Natural killer cell (primary cell): ENCODE measurements at places on chromosomes 5 and 9. TPM values are rescaled to one million over a fixed set of nuclear protein-coding genes. Genes with fewer than 3 reads are reported as not detected.

DNA sequence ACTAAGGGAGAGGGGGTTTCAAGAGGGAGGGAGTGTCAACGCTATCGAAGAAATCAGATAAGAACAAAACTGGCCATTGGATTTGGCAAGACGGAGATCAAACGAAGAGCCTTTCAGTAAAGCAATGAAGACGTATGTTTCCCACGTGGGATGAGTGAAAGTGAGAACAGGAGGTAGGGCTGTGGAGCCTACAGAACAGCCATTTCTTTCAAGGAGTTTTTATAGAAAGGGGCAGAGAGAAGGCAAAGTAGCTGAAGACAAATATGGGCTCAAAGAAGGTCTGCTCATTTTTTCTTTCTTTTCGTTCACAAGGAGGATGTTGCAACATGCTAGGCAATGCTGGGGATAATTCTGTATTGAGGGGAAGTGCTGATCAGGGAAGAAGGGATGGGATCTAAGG, 98.3 kb downstream of the SUSD1 start:
- DNase-seq = no peak

ZNF474 gene
- total RNA-seq = not detected

SHOC1 gene
- not detected for total RNA-seq

IL5 gene
- total RNA-seq = not detected

DNA sequence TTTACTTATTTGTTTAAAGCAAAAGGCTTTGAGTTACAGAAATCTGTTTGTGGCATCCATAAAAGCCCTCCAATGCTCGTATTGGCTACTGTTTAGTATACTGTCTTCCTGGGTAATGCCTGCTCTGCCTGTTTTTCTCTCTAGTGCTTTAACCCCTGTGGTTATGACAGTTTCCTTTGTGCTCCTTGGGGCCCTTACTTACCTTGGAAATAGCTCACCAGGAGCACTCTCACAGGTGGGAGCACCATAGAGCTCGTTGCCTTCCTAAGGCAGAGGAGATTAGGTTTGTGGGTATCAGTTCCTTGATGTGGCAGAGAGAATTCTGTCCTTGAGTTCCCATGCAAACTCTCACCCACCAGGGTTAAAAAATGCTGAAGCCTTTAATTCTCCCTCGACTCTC, 242.8 kb downstream of the CDH18 start:
- no peak for DNase-seq

CCNO gene
- total RNA-seq = not detected

CHSY3 gene
- total RNA-seq = 2.3 TPM

- no peak for DNase-seq
Measured at GRCh38 chr9:27591093-27591492, 17.8 kb upstream of the C9orf72 start.

PAEP gene
- total RNA-seq = not detected

DNA sequence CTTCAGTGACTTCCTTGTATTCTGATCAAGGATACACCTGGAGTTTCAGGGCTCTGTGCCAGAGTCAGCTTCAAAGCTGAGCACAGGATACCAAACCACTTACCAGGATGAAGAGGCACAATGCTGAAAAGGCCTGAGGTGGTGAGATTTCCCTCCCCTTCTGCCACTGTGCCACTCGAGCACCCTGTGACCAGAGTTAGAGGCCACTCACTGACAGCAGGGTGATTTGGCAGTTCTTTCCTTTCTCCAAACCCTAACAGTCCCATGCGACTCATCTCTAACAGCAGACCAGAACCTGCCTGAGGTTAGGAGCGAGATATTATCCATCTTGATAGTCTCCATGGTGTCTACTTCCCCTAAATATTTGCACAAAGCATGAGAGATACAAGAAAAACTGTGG, 1.8 kb downstream of the PLGRKT start:
- no peak for DNase-seq

CATSPER3 gene
- total RNA-seq = 0.31 TPM

ARID3C gene
- total RNA-seq = 0.24 TPM

CD72 gene
- total RNA-seq = 27.0 TPM

DNA sequence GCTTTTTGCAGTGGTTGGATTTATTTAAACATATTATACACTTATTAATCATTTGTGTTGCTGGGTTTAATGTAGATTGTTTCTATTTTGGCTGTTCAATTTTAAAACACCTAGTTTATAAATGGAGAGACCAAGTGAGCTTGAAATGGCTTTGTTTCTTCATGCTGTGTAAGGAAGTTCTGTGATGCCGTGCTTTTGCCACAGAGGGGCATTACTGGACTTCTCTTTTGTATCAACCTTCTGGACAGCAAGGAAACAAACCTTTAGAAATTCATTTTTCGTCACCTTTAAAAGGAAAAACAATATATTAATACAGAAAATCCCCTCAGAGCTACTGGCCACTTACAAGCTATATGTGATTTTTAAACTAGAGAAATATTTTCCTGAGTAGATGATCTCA, 81.9 kb downstream of the DMRTA1 start:
- DNase-seq = no peak

DNA sequence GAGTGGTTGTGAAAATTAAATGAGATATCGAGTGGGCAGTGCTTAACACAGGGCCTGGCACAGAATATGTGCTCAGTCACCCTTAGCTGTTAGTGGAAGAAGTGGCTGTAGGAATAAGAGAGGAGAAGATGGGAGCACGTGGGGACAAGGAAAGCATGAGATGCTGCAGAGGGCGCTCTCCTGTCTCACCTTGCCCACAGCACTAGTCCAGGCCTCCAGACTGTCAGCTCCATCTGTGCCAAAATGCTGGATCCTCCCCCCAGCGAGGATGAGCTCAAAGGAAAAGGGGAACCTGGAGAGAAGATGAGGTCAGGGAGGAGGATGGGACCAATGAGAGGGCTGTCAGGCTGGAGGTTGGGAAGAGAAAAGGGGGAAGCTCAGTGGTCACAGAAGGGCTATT, 12.5 kb downstream of the ARAP3 start:
- DNase-seq = no peak

NPR3 gene
- total RNA-seq = not detected

DNA sequence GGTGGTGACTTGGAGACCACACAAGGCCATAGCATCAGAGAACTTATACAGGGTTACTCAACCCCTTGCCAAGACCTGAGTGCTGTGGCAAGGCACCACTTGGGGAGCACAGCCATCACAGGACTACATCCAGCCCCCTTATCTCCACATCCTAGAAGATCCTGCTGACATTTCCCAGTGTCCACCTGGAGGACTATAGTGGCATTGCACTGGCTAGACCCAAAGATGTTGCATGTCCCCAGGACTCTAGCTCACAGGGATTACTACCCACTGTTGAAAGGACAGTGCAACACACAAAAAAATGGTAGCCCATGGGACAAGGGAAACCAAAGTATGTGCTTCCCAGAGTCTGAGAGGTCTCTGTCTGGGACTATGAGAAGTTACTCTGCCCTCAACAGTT, 411.1 kb upstream of the NUDT12 start:
- DNase-seq = no peak

FOXD4L4 gene
- total RNA-seq = not detected

DNA sequence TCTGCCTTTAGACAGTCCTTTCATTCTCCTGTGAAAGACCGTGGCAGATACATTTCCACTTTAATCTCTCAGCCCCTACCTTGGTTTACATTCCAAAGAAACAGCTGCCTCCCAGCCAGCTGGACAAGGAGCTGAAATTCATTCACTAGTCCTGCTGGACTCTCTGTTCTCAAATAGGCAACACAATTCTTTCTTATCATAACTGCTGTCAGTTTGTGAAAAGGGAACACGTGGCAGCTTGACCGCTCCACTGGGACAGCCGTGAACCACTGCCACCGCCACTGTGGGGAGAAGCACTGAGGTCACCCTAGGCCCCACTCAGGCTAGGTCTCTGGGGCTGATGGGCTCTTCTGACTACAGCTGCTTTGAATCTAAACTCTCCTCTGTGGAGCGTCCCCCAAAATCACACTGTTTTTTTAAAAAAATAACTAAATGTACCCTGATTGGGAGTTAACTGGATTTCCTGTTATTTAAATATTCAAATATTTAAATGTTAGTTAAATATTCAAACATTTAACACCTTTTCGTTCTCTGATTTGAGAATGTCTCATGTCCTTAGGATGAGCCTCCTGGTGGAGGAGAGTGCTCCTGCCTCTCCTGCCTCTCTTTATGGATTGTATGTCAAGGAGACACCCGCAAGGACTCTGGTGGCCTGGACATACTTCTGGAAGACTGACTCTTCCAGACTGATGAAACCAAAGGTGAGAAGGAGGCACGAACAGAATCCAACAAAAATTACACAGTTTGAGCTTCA, 120.1 kb downstream of the BOD1 start:
- DNase-seq = no peak

GZMA gene
- total RNA-seq = 530 TPM

CD14 gene
- 1.4 TPM for total RNA-seq

HRCT1 gene
- total RNA-seq = not detected

DNA sequence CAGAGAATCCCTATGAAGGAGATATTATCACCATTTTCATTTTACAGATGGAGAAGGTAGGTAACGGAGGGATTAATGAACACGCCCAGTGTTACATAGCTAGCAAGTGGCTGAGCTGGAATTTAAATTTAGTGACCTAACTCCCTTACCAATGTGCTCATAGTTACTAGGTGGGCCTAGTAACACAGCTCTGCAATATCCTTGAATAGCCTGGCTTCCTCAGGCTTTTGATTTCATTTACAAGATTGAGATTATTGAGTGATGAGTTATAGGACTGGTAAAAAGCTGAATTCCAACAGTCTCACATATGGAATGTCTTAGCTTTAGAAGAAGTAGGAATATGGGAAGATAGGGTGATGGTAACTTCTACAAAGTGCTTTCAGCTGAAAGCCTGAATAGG, 336.3 kb upstream of the KIF2A start:
- DNase-seq = no peak

DNA sequence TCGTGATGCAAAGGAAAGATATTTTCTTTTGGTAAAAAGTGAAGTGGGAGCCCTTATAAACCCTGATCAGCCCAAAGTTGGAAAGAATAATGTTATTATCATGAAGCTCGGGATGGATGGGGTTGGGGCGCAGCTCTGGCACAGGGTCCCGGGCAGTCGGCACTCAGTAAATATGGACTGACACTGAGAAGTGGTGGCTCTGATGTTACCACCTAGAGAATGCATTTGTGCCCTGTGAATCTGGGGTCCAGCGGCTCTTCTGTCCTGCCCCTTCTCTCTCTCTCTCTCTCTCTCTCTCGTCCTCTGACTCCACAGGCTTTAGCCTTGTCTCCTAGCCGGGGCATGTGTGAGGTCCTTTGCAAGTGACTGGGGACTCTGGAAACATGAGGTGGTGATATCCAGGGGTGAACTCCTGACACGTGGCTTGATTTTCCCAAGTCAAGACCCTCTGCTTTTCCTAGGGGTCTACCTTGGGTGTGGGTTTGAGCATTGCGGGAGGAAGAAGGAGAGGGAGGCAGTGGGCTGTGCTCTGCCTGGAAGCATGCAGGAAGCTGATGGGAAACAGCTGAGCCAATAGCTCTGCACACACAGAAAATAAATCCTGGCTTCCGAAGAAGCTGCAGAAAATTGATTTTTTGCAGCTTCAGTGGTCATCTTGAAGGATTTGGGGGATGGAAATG, 162.7 kb downstream of the MACROH2A1 start:
- no peak for DNase-seq

- DNase-seq = peak; percentile 21
Measured at GRCh38 chr9:95003689-95004410, 277.4 kb downstream of the AOPEP start.

GRCh38 chr5:57940236-57940635, 457.6 kb upstream of the ACTBL2 start:
- no peak for DNase-seq

GRCh38 chr5:39231705-39232525, 12.6 kb upstream of the FYB1 start:
- DNase-seq = no peak

- DNase-seq = no peak
Measured at GRCh38 chr5:67133217-67133616, 63.4 kb downstream of the CD180 start.

DNA sequence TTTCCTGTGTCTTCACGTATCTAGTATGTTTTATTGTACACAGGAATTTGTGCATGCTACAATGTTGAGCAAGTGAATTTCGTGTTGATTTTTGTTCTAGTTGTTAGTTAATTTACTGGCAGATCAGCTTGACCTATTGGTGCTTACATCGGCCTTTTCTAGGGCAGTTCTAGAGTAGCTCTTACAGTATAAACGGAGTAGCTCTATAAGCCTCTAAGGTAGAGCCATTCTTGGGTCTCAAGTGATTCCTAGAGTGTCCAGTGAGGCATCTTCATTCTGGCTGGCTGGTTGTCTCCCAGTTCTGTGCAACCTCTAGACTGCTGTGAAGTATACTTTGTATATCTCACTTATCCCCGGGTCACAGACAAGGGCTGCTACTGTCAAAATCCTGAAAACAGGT, 364.6 kb downstream of the CDH10 start:
- no peak for DNase-seq

- no peak for DNase-seq
Measured at GRCh38 chr5:75067434-75067833, 15.1 kb upstream of the GCNT4 start.

DNA sequence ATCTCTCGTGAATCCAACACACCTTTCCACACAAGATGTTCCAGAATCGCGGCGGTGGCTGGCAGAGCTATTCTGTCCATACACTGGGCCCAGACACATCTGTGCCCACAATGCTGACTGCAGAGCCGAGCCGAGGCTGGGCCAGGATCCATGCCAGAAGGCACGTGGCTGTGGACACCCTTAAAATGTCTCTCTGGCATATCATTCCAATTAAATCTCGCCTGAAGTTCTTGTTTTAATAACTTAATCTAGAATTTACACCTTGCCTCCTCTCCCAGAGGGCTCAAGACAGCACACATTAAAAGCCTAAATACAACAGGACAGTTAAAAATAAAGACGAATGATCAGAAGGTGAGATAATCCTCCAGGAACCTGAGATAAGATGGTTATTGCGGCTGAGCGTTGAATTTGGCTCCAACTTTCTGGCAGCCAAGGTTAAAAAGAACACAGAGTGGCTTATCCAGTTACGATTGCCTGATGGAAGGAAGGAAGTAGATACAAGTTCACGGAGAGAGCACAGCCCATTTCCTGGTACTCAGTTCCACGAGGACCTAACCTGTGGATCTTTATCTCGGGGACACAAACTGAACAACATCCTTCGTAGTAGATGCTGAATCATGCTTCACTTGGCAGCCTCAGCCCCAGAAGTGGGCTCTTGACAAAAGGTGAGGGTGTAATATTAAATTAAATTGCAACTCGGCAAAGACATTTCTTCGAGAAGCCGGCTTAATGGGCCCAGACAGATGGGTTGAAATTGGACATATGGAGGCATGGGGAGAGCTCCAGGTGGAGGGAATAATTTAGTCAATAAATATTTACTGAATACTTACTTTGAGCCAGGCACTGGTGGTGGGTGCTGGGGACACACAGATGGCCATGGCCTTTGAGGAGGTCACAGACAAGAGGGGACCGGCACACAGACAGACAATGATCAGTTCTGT, 86.0 kb upstream of the TBC1D2 start:
- DNase-seq = no peak

GPR151 gene
- not detected for total RNA-seq
